ENCODE measurements at places on chromosomes 2 and 18. TPM values are rescaled to one million over a fixed set of nuclear protein-coding genes. Genes with fewer than 3 reads are reported as not detected.
A peak's percentile ranks its signal among the peaks of the same experiment; 100 is the strongest.

CROCC2 gene
- polyA plus RNA-seq: not detected

TNFAIP6 gene
- not detected for polyA plus RNA-seq

PROKR1 gene
- polyA plus RNA-seq: 0.01 TPM

UGT1A3 gene
- not detected for polyA plus RNA-seq

CRYGD gene
- not detected for polyA plus RNA-seq

NBAS gene
- 10.6 TPM for polyA plus RNA-seq

ASB3 gene
- polyA plus RNA-seq: 15.9 TPM

COLEC11 gene
- polyA plus RNA-seq: 0.58 TPM

SERPINB13 gene
- polyA plus RNA-seq: not detected

PGAP1 gene
- polyA plus RNA-seq: 0.25 TPM

RESP18 gene
- polyA plus RNA-seq: not detected

TDRD15 gene
- polyA plus RNA-seq: 0.04 TPM

FAP gene
- not detected for polyA plus RNA-seq

SDC1 gene
- polyA plus RNA-seq: 0.23 TPM

- H3K4me1 ChIP-seq: peaks cover 7% of the 10 kb centered on the region
- no peak for DNase-seq
- no peak overlapping the region for H3K27ac ChIP-seq
- H3K36me3 ChIP-seq: no peaks in the 10 kb centered on the region
- H3K4me3 ChIP-seq: no peak overlapping the region
- no peaks in the 10 kb centered on the region for H3K27me3 ChIP-seq
These were observed 96.4 kb downstream of the VIT start for GRCh38 chr2:36792951-36793350.

DNA sequence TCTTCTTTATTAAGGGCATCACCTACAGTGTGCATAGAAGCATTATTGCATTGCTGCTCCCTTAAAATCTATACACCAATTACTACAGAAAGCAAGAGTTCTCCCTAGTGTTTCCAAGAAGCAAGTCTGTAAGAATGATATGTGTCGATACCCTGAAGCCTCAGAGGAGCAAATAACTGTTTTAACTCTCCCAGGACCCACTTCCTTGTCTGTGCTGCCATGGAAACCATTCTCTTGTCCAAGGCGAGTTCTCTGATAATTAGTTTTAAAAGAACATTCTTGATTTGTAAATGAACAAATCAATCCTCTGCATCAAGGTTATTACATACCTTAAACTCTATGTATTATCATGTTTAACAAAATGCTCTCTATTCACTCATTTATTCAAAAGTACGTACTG lies 326.8 kb upstream of the KLHL14 start:
- no peak overlapping the region for H3K4me3 ChIP-seq
- no peak for DNase-seq
- no peaks in the 10 kb centered on the region for H3K27me3 ChIP-seq
- no peaks in the 10 kb centered on the region for H3K36me3 ChIP-seq
- H3K4me1 ChIP-seq: no peaks in the 10 kb centered on the region

DNA sequence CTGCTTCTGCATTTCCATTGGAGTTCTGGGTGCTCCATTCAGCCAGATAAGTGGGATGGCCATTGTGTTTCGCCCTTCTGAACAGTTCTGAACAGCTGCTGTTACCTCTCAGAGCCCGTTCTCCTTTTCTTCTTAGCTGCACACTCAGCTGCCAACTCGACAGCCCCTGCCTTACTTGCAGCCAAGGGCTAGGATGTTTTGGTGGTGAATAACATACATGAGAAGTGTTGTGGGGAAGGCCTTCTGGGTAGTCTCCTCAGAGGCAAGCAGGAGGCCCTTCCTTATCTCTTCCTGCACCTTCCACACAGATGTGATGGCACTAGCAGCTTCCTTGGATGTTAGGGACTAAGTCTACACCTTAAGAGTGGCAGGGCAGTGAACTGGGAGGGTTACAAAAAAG lies 138.4 kb upstream of the NOSTRIN start:
- H3K27ac ChIP-seq: no peak overlapping the region
- H3K4me1 ChIP-seq: no peaks in the 10 kb centered on the region
- no peaks in the 10 kb centered on the region for H3K36me3 ChIP-seq

DNA sequence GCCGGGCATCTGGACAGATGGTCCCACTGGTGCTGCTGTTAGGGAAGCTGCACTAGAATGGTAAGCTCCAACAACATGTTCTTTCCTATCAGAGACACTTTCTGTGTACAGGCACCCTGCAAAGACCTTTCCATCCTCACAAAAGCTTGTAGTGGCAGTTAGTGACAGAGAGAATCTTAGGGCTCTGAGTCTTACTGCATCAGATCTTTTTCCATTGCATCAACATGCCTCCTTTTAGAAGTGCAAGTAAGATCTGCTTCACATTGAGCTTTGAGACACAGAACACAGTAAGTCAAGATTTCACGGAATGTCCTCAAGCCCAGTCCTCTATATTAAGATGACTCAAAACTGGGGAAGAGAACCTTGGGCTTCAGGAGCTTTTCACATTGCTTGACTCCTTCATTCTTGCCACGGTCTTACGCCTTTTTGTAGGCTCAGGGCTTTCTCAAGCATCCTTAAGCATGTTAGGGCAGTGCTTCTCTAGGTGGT lies 52.6 kb downstream of the ARL4C start:
- no peaks in the 10 kb centered on the region for H3K27me3 ChIP-seq
- no peaks in the 10 kb centered on the region for H3K36me3 ChIP-seq
- no peak overlapping the region for H3K4me3 ChIP-seq
- no peak for DNase-seq

- H3K27ac ChIP-seq: no peak overlapping the region
- H3K36me3 ChIP-seq: no peaks in the 10 kb centered on the region
- no peak overlapping the region for H3K4me3 ChIP-seq
- no peaks in the 10 kb centered on the region for H3K27me3 ChIP-seq
These were observed 531.9 kb downstream of the TMEM182 start for GRCh38 chr2:103293742-103294077.

DNA sequence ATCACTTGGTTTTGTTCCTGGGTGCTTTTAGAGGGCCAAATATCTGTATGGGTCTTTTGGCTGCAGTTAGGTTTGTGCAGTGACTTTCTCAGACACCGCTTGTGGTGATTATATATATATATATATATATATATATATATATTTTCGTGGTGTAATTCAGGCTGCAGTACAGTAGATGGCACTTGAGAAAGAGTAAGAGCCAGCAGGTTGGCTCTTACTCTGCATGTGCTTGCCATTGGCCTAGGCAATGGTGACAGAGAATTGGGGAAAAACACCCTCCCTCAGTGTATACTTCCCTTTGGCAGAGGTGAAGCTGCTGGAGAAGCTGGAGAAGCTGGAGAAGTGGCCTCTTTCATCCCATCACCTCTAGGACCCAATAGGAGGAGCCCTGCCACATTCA lies 22.2 kb upstream of the MYL1 start:
- no peaks in the 10 kb centered on the region for H3K27me3 ChIP-seq
- H3K4me3 ChIP-seq: no peak overlapping the region
- no peaks in the 10 kb centered on the region for H3K36me3 ChIP-seq
- DNase-seq: no peak
- no peaks in the 10 kb centered on the region for H3K4me1 ChIP-seq

- no peak within 1 kb of the TSS for H3K27ac ChIP-seq
- DNase-seq: peak; percentile 64
- H3K4me3 ChIP-seq: peak within 1 kb of the TSS; percentile 53
- H3K4me1 ChIP-seq: peaks cover 18% of the 10 kb centered on the region
- H3K36me3 ChIP-seq: no peaks in the 10 kb centered on the region
These were observed at the start of gene SH3BP4 for GRCh38 chr2:234951664-234952269. SH3BP4 (plus strand) TSS chr2:234952017; CDS start chr2:235035003, 82,986 bp downstream.

DNA sequence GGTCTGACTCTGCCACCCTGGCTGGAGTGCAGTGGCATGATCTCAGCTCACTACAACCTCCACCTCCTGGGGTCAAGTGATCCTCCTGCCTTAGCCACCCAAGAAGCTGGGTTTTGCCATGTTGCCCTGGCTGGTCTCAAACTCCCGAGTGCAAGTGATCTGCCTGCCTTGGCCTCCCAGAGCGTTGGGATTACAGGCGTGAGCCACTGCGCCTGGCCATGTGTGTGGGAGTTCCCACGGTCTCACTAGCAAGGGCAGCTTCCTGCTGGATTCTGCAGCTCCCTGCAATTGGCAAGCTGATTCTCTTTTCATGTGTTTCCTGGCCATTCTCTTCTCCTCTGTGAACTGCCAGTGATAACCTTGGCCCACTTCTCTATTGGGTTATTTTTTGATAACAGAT lies 84.0 kb downstream of the USP40 start:
- no peak overlapping the region for H3K27ac ChIP-seq
- no peaks in the 10 kb centered on the region for H3K36me3 ChIP-seq
- no peak for DNase-seq
- H3K4me3 ChIP-seq: no peak overlapping the region
- H3K4me1 ChIP-seq: no peaks in the 10 kb centered on the region

GRCh38 chr2:64471600-64471999 lies 17.6 kb downstream of the LGALSL start:
- H3K4me1 ChIP-seq: peaks cover 13% of the 10 kb centered on the region
- DNase-seq: no peak
- H3K27ac ChIP-seq: no peak overlapping the region
- H3K36me3 ChIP-seq: no peaks in the 10 kb centered on the region

DNA sequence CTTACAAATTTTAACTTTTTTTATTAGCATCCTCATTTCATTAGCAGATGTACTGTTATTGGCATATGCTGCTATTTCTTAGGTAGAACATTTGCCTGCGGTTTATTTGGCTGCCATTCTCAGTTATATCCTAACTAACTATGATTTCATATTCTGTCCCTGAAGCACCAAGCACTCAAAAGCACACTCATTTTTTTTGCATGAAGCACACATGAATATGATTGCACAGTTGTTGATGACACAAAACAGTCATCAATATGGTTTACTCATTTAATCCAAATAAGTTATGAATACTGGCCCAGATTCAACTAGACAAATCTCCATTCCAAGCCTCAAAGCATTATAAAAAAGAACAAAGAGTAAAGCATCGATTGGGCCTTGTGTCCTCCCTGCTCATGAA lies 129.4 kb upstream of the CNTNAP5 start:
- H3K36me3 ChIP-seq: no peaks in the 10 kb centered on the region
- DNase-seq: no peak
- no peaks in the 10 kb centered on the region for H3K4me1 ChIP-seq
- H3K27ac ChIP-seq: no peak overlapping the region
- no peak overlapping the region for H3K4me3 ChIP-seq

- no peaks in the 10 kb centered on the region for H3K4me1 ChIP-seq
- H3K36me3 ChIP-seq: no peaks in the 10 kb centered on the region
- no peak for DNase-seq
- no peaks in the 10 kb centered on the region for H3K27me3 ChIP-seq
- H3K27ac ChIP-seq: no peak overlapping the region
These were observed 238.8 kb upstream of the TANK start for GRCh38 chr2:160921386-160921964.

- no peak overlapping the region for H3K27ac ChIP-seq
- H3K27me3 ChIP-seq: peaks cover 7% of the 10 kb centered on the region
- no peak for DNase-seq
- no peak overlapping the region for H3K4me3 ChIP-seq
These were observed 1.1 kb downstream of the ARHGAP28 start for GRCh38 chr18:6730416-6731221.

DNA sequence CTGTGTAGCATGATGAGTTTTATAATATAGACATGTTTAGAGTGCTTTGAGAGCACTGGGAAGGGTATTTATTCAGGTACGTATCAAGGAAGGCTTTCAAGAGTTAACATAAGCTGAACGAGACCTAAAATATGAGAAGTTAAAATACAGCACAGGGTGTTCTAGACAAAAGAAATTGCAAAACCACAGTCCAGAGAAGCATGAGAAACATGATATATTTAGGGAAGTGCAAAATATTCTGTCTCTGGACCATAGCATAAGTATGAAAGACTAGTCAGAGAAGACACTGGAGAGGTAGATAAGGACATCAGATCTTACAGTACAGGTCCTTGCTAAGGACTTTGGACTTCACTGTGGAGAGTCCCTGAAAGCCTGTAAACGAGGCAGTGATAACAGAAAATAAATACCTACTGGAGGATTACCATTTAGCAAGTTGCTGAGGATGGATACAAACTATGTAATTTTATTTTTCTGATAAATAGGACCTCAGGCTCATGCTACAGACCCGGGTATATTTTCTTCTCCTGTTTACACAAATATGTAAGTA lies 43.7 kb downstream of the FSIP2 start:
- no peaks in the 10 kb centered on the region for H3K27me3 ChIP-seq
- no peaks in the 10 kb centered on the region for H3K36me3 ChIP-seq
- H3K4me1 ChIP-seq: no peaks in the 10 kb centered on the region
- DNase-seq: no peak
- H3K27ac ChIP-seq: no peak overlapping the region

DNA sequence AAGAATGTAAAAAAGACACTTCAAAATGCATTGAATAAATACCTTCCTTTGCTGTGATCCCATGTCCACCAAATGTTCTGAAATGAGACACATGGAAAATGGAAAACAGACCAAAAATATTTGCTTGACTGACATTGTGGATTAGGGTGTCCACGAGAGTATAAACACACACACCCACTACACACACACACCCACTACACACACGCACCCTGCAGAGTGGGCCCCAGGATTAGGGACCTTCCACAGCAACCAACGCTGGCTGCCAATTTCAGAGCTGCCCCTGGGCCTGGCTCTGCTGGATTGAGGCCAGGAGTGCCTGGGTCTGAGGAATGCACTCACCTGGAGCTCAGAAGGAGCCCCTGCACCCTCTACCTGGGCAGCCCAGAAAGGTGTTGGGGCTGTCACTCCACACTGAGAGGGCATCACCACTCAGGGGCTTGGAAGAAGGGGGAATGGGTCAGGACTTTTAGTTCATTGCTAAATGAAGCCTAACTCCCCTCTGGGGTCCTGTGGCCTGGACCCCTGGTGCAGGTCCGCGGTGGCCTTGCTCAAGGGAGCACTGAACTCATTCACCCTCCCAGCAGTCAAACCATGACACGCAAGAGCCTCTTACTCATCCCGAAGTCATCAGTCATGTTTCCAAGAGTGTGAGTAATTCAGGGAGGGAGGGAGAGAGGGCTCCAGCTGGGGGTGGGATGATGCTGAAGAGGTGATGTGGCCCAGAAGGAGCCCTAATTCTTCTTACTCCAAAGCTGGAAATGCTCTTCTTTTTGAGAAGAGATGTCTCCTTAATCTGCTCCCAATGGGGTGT lies 50.2 kb upstream of the PLB1 start:
- no peak overlapping the region for H3K27ac ChIP-seq
- H3K27me3 ChIP-seq: no peaks in the 10 kb centered on the region
- DNase-seq: no peak
- no peaks in the 10 kb centered on the region for H3K4me1 ChIP-seq
- no peak overlapping the region for H3K4me3 ChIP-seq

- no peaks in the 10 kb centered on the region for H3K36me3 ChIP-seq
- no peaks in the 10 kb centered on the region for H3K27me3 ChIP-seq
- H3K4me3 ChIP-seq: no peak overlapping the region
- no peaks in the 10 kb centered on the region for H3K4me1 ChIP-seq
- DNase-seq: no peak
These were observed 268.7 kb downstream of the GALNT13 start for GRCh38 chr2:154140249-154141025.

GRCh38 chr2:225437319-225437718 lies 37.8 kb downstream of the NYAP2 start:
- no peak for DNase-seq
- no peaks in the 10 kb centered on the region for H3K36me3 ChIP-seq
- no peaks in the 10 kb centered on the region for H3K4me1 ChIP-seq
- H3K27me3 ChIP-seq: no peaks in the 10 kb centered on the region

GRCh38 chr2:172009823-172010222 lies 10.1 kb downstream of the METAP1D start:
- no peak for DNase-seq
- no peaks in the 10 kb centered on the region for H3K27me3 ChIP-seq
- H3K4me1 ChIP-seq: no peaks in the 10 kb centered on the region
- no peaks in the 10 kb centered on the region for H3K36me3 ChIP-seq
- H3K4me3 ChIP-seq: no peak overlapping the region
